ENCODE measurements at places on chromosomes 3 and 15.

- no peak for DNase-seq
- H3K27me3 ChIP-seq = no peaks in the 10 kb centered on the region
Observed at GRCh38 chr3:129486664-129487035, 41.8 kb upstream of the RHO start.

GRCh38 chr3:180959691-180960090 is 29.8 kb downstream of the DNAJC19 start:
- no peaks in the 10 kb centered on the region for H3K36me3 ChIP-seq
- H3K27me3 ChIP-seq = no peaks in the 10 kb centered on the region
- no peak for DNase-seq
- H3K4me3 ChIP-seq = no peak overlapping the region

- no peak overlapping the region for H3K4me3 ChIP-seq
- no peaks in the 10 kb centered on the region for H3K36me3 ChIP-seq
- DNase-seq = no peak
- H3K27ac ChIP-seq = no peak overlapping the region
Observed at GRCh38 chr15:36221992-36222391, 357.4 kb upstream of the CDIN1 start.

DNA sequence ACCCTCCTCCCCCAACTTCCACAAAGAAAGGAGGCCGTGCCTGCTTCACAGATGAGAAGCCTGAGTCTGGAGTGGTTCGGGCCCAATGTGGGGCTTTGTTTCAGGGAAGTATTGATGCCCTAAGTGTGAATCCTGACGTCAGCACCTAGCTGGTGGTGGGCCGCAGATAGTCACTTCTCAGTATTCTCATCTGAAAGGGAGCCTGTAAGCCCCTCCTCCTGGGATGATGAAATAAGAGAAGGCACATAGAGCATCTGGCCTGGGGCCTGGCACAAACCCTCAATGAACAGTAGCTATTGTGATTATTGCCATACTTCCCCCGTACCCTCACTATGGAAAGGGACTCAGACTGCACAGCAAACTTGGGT is 24.8 kb downstream of the LINGO1 start:
- DNase-seq = no peak
- H3K27ac ChIP-seq = no peak overlapping the region
- H3K4me3 ChIP-seq = no peak overlapping the region
- no peaks in the 10 kb centered on the region for H3K27me3 ChIP-seq
- H3K36me3 ChIP-seq = no peaks in the 10 kb centered on the region
- H3K4me1 ChIP-seq = no peaks in the 10 kb centered on the region

GRCh38 chr3:172516318-172517214 is 6.7 kb downstream of the TNFSF10 start:
- peak; percentile 56 for DNase-seq
- H3K27ac ChIP-seq = peak overlapping the region; percentile 72
- H3K36me3 ChIP-seq = no peaks in the 10 kb centered on the region
- H3K4me3 ChIP-seq = no peak overlapping the region
- H3K27me3 ChIP-seq = no peaks in the 10 kb centered on the region

DNA sequence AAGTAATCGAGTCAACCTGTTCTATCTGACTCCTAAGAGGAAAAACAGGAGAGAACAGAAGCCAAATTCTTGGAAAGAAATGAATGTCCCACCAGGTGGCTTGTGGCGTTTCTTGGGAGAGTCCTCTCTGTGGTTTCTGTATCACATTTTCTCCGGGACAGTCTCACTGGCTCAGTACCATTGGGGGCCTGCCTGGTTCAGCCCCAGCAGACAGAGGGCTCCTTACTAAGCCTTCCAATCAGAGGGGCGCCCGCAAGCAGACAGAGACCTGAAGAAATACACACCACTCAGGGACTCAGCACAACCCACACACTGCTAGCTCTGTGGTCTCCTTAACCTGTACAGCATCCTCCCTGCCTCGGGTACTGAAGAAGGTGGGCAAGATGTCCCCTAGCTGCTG is 302.1 kb downstream of the TLE3 start:
- no peak overlapping the region for H3K4me3 ChIP-seq
- peak overlapping the region; percentile 68 for H3K27ac ChIP-seq

- no peak overlapping the region for H3K27ac ChIP-seq
- no peaks in the 10 kb centered on the region for H3K27me3 ChIP-seq
- no peaks in the 10 kb centered on the region for H3K36me3 ChIP-seq
- DNase-seq = no peak
Observed at GRCh38 chr3:131775650-131776049, 259.2 kb downstream of the CPNE4 start.
